ENCODE measurements at places on chromosomes 16 and 17. TPM values are rescaled to one million over a fixed set of nuclear protein-coding genes. Genes with fewer than 3 reads are reported as not detected.

Gene PRSS22
- total RNA-seq, result not detected

Gene KIF2B
- total RNA-seq, result not detected

Gene MYL4
- 0.72 TPM for total RNA-seq

Gene MT1M
- 8.5 TPM for total RNA-seq

Measured in osteoblast (primary cell).